CD4-positive, alpha-beta T cell treated with Interleukin-15 for 1 hour (primary cell): ENCODE measurements at places on chromosomes 3 and 15.
A peak's percentile ranks its signal among the peaks of the same experiment; 100 is the strongest.

DNA sequence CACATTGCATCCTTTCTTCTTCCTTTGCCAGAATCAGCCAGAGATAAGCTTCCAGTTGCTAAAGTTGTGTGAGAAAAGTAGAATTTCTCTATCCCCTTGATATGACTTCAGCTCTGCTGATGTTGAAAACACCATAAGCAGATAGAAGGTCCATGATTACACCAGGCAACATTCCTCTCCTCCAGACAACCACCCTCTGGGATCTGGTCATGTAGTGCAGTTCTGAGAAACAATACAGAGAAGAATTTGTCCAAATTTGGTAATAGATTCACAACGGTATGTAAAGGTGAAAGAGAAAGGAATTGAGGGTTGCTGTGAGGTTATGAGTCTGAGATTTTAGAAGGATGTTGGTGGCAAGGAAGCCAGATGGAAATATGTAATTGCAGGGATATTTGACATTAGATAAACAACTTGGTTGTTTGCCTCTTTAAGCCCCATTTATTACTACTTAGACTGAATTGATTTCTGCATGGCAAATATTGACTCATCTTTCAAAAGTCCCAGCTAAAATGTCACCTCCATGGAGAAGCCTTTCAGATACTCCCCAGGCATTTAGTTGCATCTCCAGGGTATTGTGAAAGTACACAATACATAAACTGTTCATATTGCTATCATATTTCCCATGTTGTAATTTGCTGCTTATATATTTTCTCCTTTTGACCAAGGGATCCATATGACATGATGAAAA lies 134.9 kb downstream of the GAP43 start:
- no peak for DNase-seq

DNA sequence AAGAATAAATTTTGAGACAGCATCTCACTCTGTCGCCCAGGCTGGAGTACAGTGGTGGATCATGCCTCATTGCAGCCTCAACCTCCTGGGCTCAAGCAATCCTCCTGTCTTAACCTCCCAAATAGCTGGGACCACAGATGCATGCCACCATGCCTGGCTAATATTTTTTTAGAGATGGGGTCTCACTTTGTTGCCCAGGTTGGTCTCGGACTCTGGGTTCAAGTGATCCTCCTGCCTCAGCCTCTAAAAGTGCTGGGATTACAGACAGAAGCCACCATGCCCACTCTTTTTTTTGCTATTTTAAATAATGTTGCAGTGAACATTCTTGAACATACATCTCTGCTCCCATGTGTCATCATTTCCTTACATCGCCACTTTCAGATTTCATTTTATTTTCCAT lies 6.8 kb upstream of the SLC51B start:
- no peak for DNase-seq

DNA sequence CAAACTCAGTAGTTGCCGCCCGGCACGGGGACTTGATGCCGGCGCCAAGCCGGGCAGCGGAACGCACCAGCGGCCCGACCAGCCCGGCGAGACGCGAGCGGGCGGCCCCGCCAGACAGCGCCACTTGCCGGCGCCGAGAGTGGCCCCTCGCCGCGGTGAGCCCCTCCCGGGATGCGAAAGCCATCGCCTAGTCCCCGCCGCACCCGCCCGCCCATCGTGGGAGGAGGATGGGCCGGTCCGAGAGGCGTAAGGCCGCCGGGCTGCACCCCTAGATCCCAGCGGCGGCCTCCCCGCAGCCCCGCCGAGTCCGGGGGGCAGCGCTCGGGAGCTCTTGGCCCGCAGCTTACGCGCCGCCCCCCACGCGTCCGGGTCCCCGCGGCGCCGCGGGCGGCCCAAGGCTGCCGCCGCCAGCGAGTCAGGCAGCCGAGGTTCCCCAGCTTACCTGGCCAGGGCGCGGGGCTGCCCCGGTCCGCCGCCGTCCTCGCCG lies 609 bp downstream of the GOLGA8A start:
- DNase-seq = peak; percentile 21

- DNase-seq = no peak
Observed at GRCh38 chr3:165195241-165195639, 944 bp downstream of the SLITRK3 start.

DNA sequence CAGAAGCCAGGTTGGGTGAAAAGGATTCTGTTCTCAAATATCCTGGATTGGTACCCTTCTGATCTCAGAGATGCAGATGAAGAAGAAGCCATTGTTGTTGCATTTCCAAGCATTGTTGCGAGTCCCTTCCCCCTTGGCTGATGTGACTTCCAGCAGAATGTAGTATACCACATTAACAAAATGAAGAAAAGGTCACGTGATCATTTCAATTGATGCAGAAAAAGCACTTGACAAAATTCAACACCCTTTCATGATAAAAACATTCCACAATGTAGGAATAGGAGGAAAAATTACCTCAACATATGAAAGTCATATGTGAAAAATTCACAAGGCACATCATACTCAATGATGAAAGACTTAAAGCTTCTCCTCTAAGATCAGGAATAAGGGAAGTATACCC lies 181.9 kb upstream of the PFN2 start:
- no peak for DNase-seq

DNA sequence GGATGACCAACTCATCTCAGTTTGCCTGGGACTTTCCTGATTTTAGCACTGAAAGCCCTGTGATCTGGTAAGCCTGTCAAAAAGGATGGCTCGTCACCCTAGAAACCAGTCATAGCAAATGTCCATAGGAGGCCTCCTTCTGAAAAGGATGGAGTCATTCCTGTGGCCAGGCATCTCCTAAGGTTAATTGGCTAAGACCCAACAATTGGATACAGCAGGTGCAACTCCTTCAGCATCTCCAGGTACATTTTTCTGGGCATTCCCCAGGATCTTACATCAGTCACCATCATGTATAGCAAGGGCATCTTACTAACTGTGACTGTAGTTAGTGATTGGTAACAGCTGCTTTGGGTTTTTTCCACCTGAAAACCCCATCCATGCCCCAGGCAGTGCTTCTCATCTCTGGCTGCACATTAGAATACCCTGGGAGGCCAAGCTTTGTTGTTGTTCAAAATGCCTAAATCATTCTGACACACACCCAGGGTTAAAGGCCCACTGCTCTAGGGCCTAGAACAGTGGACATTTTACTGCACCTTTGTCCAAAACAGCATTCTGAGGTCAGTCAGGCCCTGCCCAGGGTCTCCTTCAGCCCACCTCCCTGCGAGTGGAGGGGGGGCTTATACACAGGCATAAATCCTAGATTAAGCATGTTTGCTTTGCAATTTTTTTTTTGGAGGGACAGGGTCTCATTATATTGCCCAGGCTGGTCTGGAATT lies 28.3 kb upstream of the GALNT15 start:
- DNase-seq = no peak

- no peak for DNase-seq
Observed at GRCh38 chr3:23926736-23927135, 9.8 kb downstream of the RPL15 start.

DNA sequence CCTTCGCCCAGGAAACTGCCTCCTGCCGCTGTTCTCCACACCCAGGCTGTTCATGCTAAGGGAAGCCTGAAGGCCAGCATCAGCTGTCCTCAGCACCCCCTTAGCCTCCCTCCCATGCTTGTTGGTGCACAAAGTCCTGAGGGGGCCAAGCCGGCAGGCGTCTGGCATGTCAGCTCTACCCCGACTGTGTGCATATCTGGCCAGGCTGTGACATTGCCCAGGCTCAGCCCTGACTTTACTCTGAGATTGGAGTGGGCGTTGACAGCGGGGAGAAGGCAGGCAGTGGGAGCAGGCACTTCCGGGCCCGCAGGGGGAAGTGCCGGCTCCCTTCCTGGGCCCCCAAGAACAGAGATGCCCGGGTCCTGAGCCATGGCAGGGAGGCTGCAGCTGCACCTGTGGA lies 492.2 kb downstream of the AGBL1 start:
- no peak for DNase-seq

DNA sequence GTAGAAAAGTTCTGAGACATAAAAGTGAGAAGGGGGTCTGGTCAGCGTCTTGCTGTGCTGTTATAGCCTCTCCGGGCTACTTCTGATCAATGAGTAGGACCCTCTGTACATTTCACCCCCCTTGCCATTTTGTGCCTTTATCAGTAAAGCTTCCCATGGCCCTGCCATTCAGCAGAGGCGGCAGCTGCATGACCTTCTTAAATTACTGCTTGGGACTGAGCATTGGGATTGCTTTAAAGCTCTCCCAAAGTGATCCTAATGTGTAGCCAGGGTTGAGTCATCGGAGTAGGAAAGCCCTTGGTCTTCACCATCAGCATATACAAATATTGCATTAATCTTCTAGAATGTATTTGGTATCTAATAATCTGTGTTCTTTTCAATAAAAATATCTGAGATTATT lies 70.2 kb downstream of the FMN1 start:
- DNase-seq = no peak

- no peak for DNase-seq
Observed at GRCh38 chr3:15243822-15244482, 37.9 kb downstream of the CAPN7 start.

DNA sequence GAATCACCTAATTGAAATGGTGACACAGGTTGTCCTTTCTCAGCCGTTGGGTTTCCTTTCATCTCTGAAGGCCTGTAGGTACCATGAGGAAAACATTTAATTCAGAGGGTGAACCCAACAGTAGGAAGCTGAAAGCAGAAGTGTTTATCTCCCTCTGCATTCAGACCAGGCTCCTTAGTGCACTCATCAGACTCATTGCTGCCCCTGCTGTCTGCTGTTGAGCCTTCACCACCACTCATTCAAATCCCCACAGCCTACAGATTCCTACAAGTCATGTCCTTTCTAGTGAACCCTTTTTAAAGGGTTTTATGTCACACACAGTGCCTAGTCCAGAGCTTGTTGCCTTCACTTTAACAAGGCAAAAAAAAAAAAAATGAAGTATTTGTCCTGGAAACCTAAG lies 13.4 kb downstream of the WDR48 start:
- peak; percentile 46 for DNase-seq

GRCh38 chr15:72078887-72079286 lies 39.1 kb downstream of the MYO9A start:
- DNase-seq = no peak

DNA sequence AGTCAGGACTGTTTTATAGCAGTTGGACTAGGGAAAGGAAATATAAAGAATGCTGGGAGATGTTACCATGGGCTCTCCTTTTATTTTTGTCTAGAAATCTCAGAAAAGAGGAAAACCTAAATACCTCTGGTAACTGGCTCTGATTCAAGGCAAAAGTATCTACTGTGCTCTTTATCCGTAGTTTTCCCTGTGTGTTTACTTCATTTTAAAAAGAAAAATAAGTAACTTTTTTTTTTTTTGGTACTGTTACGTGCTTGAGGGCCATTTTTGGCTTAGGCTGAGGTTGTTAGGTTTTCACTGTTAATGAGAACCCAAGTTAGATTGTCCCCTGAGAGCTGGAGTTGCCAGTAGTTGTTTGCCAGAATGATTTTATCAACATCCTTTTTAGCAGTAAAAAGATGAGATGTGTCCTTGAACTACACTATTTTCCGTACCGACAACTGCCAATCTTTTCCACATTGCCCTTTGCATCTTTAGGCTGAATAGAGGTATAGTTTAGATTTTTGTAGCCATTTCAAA lies 35.8 kb downstream of the IQGAP1 start:
- DNase-seq = no peak

GRCh38 chr15:85003593-85004312 lies 22.1 kb downstream of the PDE8A start:
- no peak for DNase-seq

GRCh38 chr3:177335728-177336127 lies 138.4 kb upstream of the TBL1XR1 start:
- no peak for DNase-seq

- no peak for DNase-seq
Observed at GRCh38 chr15:77538027-77538451, 94.7 kb downstream of the LINGO1 start.

GRCh38 chr3:176274161-176274560 lies 923.1 kb downstream of the TBL1XR1 start:
- no peak for DNase-seq

DNA sequence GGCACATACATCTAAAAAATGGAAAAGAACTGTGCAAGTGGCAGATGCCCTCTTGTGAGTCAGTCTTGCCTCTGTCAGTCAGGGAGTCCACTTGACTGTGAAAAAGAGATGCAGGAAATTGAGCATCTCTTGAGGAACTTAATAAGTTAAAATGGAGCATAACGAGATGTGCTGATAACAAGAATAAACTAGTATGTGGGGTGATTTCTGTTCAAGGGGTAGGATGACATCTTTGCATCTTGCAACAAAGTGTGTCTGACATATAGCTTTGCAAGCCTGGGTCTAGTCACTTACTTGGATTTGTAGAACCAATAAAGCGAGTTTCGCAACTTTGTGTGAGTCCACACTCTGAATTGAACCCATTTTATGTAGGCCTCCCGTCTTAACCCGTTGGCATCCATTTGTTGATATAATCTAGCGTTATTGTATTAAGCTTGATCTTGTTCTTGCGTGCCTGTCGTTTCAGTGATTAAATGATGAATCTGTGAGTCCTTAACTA lies 2.2 kb downstream of the USP3 start:
- DNase-seq = peak; percentile 36

DNA sequence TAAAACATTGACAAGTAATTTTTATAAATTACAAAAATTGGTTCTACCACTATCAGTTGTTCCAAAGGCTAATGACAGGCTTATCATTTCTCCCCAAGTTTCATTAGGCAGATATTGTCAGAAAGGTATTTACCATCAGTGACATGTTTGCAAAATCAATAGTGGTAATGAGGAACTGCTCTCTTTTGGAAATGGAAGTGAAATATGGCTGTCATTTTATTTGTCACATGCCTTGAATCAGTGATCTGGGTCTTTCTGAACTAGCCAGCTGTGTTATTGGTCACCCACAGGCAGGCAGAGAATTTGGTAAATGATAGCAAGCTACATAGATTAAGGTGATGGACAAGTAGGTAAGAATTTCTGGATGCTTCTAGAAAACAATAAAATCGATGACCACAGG lies 268.0 kb upstream of the ARHGEF26 start:
- DNase-seq = no peak

DNA sequence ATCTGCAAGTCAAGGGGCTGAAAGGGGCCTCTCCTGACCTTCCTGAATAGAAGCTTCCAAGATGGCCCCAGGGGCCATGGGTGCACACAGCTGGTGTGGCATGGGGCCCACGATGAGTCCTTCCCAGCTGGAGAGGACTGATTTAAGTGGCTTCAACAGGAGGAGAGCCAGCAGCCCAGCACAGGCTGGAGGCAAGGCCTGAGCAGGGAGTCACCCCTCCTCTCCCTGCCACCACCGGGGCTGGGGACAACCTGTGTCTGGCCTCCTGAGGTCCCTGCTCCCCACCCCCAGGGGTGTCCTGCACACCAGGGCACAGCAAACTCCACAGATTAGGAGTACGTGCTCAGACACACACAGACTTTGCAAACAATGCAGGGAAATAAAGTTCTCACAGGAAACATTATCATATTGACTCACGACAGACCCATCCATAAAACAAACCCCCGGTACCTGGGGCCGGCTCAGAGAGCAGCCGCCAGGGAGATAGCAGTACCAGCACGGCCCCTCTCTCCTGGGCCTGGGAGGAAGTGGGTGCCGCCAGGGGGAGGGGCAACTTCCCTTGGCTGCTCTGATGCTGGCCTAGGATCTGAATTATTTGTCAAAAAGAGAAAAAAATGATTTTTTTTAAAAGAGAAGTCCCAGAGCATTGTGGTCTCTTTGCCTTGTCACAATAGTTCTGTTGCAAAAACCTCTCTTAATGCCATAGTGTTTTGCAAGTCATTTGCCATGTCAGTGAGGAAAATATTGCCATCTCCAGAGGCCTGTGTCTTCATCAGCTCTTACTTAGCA lies 21.9 kb upstream of the TSEN2 start:
- peak; percentile 32 for DNase-seq
